Stimulated activated CD4-positive, alpha-beta T cell treated with anti-CD3 and anti-CD28 coated beads, Interleukin-12 subunit alpha, Interleukin-12 subunit beta, amount 100 ng/mL, for 48 hours (primary cell): ENCODE measurements at places on chromosomes 1 and 21.

- DNase-seq: no peak
Observed at GRCh38 chr1:214438075-214438474, 113.3 kb downstream of the PTPN14 start.

- DNase-seq: no peak
Observed at GRCh38 chr21:37145635-37146111, 72.6 kb downstream of the TTC3 start.

DNA sequence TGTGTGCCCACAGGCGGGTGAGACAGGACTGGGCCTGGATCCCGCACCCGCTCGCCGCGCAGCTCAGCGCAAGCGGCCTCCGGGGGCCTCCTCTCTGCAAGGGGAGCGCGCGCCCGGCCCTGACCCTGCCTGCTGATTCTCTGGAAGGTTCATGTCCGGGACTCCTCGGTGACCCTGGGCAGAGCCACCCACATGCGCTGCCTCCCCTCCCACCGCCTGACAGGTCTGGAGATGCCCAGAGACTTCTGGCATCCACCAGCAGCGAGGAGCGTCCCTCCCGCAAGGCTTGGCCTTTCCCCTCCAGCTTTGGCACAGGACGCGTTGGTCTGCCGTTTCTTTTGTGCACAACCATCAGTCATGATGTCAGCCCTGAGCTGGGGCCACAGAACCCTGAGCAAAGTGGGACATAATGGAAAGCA, 42.0 kb upstream of the COL6A2 start:
- no peak for DNase-seq

- DNase-seq: no peak
Observed at GRCh38 chr1:42679364-42679983, 2.7 kb upstream of the YBX1 start.

DNA sequence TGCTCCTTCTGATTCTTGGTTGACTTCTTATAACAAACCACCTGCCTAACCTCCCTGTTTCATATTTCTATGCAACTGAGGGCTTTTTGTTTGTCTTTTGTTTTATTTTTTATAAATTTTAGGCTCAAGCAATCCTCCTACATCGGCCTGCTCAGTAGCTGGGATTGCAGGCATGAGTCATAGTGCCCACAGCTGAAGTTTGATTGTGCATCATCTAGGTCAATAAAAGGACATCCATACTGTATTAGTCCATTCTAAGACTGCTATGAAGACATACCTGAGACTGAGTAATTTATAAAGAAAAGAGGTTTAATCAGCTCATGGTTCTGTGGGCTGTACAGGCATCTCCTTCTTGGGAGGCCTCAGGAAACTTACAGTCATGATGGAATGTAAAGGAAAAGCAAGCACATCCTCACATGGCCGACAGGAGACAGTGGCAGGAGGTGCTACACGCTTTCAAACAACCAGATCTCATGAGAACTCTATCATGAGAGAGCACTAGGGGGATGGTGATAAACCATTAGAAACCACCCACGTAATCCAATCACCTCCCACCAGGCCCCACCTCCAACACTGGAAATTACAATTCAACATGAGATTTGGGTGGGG, 285.0 kb downstream of the SIPA1L2 start:
- no peak for DNase-seq

- DNase-seq: no peak
Observed at GRCh38 chr1:23562137-23562876, 3.0 kb upstream of the ID3 start.

DNA sequence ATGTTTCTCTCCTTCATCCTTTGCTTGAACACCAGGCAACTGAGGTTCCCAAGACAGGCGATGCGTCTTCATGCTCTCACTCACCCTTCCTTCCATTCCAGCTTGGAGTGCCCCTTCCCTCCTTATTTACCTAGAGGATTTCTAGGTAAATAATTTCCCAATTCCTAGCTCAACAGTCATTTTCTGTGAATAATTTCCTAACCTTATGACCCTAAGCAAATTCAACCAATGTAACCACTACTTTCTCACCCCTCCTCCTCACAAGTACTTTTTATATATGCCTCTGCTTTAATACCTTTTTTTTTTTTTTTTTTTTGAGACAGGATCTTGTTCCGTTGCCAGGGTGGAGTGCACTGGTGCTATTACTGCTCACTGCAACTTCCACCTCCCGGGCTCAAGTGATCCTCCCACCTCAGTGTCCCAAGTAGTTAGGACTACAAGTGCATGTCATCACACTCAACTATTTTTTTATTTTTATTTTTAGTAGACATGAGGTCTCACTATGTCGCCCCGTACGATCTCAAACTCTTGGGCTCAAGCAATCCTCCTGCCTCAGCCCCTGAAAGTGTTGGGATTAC, 86.7 kb downstream of the USP24 start:
- DNase-seq: no peak

- DNase-seq: no peak
Observed at GRCh38 chr1:2848006-2848670, 46.6 kb upstream of the TTC34 start.

- no peak for DNase-seq
Observed at GRCh38 chr1:223654083-223654482, 11.4 kb downstream of the CAPN8 start.

DNA sequence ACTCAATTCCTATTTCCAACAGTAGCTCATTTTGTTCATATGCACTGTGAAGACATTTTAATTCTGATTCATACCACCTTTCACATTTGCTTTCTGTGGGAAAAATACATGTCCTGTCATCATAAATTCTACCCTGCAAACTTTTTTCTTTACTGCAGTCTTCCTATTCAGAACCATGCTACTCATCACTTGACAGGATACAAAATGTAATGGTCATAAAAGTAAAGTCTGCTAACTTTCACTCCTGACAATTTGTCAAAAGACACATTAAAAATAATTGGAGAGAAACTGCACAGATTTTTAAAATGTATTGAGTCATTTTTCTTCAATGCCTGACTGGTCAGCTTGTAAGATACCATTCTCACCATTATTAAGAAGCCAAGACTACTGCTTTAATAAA, 1817.1 kb downstream of the BRINP3 start:
- DNase-seq: no peak

- no peak for DNase-seq
Observed at GRCh38 chr1:226949401-226949800, 9.3 kb downstream of the COQ8A start.
